NCI-H1436 treated with DMSO at 0.1 percent for 48 hours (cell line): ENCODE measurements at places on chromosomes 4 and X.

DNA sequence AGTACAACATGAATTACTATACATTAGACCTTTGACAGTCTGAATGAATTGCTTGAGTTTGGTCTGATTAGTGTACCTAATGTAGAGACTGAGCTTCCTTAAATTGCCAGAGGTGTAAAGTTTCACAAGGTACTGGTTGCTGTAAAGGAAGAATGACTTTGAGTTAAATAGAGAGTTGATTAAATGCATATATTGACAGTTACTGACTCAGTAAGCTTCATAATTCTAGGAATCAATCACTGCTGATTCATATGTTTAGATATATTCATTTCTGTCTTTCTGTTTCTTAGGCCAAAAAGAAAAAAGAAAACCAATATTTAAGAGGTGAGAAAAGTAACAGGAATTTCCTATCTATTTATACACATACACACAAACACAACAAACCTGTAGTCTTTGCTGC lies 16.2 kb upstream of the ART3 start:
- no peak for DNase-seq

- no peak for DNase-seq
These were observed 501.9 kb upstream of the ZFP42 start for GRCh38 chr4:187493661-187494060.

- no peak for DNase-seq
These were observed 25.3 kb upstream of the ARHGEF38 start for GRCh38 chr4:105527081-105527480.

DNA sequence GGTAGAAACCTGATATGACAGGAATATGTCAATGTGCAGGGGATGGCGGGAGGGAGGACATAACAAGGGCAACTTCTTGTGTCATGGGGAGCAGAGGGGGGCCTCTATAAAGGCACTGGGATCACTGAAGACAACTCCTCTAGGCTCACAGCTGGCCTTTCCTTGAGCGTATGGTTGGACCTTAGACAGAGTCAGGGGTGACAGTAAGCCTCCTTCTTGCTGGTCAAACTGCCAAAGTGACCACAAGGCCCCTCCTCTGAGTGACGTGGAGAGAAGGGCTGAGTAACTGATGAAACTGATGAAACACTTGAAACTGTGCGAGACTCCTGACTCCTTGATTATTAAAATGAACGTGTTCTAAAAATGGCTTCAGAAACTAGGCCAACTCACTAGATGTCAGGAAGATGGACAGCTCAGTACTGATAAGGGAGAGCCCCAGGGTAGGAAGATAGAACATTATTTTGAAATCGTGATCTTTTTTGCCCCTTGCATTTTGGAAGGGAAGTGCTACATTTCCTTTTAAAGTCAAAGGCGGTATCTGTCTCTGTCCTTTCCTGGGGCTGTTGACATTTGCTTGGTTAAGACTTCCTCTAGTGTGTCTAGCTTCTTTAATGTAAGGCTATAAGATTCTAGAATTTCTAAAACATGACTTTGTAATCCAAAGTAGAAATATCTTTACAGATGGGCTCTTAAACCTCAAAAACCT lies 1.6 kb downstream of the RAB33A start:
- DNase-seq, result no peak

GRCh38 chr4:128854433-128854832 lies 44.9 kb downstream of the JADE1 start:
- DNase-seq, result no peak

DNA sequence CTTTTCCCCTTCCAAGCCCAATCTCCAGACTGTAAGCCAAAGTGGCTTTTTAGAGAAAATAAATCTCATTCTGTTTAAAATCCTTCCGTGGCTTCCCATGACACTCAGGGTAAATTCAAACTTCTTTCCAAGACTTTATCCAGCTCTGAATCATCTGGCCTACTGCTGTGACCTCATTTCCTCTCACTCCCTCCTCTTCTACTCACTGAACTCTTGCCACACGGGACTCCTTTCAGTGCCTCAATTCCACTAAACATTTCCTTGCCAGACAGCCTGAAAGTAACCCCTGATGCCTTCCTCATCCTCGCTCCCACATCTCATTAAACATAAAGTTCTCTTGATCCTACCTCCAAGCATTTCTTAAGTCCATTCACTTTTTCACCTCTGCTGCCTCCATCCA lies 27.8 kb upstream of the RNF128 start:
- no peak for DNase-seq

DNA sequence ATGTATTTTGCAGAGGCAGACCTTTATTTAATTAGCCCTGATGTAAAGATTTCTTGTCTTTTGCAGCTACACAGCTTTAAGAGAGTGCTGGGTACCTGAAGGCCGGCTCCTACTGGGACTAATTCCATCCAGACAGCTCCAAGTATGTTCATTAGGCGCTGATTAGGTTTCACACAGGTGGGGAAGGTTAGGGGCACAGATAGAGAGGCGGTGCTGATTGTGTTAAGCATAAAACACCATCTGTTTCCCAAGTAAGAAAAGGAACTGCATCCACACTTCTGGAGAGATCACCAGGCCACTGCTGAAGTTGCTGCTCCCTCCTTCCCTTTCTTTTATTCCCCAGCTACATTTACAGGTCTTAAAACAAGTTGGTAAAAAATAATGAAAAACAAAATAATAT lies 349.5 kb downstream of the ZIC3 start:
- no peak for DNase-seq

- no peak for DNase-seq
These were observed 161.6 kb downstream of the CHIC2 start for GRCh38 chr4:53902786-53903185.

DNA sequence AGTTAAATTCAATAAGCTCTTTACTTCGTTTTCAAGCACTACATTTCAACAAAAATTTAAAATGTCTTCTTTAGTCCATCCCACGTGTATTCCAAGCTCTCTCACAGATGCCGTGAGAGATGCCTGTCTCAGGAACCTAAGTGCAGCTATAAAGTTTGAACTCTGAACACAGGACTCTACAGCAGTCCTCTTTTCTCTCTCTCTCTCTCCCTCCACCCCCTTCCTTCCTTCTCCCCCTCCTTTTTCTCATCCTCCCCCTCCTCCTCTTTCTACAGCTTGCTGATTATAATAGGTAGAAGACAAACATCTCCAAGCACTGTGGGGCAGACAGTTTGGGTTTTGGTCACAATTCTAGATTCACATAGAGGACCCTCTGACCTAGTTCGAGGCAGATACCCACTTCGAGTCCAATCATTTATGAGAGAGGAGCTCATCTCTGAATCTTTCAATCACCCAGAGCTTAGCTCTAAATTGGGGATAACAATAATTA lies 31.5 kb upstream of the DCLK2 start:
- DNase-seq, result no peak

- DNase-seq, result no peak
These were observed 197.3 kb downstream of the DMD start for GRCh38 chrX:33014086-33014485.

DNA sequence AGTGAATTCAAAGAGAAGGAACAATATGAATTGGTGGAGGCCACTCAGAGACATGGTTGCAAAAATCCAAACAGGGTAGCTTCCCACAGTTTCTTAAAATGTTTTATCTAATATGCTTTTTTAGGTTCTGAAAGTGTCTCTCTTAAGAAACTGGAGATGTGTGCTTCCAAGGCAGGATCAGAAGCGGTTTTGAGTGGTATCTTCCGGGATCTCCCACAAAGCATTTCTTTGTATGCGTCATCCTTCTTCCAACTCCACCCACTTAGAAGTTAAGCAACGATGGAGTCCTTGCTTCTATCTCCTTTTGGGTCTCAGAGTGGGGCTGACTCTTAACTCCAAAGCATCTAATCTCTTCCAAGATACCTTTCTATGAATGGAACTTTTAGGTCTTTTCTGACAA lies 196.7 kb downstream of the MID1 start:
- no peak for DNase-seq

- DNase-seq, result no peak
These were observed 47.7 kb upstream of the AFAP1 start for GRCh38 chr4:7987148-7987989.

DNA sequence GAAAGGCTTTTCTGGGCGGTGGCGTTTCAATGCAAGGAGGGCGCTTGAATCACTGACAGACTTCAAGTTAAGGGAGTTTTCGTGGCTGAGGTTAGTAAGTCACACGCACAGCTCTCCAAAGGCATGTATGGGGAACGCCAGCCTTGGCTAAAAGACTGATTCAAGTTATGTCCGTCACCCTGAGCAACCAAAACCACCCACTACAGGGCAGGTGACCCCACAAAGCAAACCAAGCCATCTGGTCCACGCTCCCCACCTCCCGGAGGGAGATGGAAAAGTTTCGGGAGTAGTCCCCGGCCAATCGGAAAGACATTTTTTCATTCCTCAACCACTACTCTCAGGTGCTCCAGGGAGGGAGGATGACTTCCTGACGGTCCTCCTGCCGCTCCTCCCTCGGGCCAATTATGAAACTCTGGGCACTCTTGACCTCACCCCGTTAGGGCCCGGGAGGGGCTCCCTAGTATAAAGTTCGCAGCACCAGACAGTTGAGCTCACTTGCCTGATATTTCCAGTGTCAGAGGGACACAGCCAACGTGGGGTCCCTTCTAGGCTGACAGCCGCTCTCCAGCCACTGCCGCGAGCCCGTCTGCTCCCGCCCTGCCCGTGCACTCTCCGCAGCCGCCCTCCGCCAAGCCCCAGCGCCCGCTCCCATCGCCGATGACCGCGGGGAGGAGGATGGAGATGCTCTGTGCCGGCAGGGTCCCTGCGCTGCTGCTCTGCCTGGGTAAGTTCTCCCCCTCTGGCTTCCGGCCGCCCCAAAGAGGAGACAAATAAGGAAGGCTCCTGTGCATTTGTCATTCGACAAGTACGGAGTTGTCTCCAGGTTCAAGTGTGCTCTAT lies at the start of gene EREG:
Gene EREG (plus strand): TSS at position 494 of the 840 bp plus-strand sequence. CDS start 164 bp downstream, at position 658.
- no peak for DNase-seq

- DNase-seq, result no peak
These were observed 29.8 kb downstream of the UGT2B7 start for GRCh38 chr4:69126024-69126423.

- no peak for DNase-seq
These were observed 28.1 kb downstream of the DDIT4L start for GRCh38 chr4:100162027-100162685.

DNA sequence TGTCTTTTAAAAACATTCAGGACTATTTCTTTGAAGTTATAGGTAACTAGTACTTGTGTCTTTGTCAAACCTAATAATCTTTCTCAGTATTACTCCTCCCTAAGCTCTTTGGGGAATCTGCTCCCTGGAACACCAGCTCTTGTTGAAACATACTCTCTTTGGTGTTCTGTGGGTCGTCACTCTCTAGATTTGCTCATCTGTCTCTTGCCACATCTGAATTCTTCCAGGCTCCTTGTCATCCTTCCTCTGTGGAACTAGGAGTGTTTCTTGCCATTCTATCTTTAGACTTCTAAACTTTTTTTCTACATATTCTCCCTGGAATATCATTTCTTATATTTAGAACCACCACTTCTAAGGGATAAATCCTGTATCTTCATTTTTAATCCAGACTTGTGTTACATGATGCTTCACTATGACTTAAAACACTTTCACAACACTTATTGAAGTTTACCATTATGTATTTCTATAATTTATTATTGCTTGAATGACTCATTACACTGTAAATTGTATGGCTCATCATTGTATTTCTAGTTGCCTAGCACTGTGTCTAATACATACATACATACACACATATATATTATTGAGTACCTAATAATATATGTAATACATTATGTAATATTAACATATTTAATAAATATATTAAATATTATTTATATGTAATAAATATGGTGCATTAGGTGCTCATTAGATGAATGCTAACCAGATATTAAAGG lies 186.1 kb downstream of the TMA16 start:
- DNase-seq, result no peak

DNA sequence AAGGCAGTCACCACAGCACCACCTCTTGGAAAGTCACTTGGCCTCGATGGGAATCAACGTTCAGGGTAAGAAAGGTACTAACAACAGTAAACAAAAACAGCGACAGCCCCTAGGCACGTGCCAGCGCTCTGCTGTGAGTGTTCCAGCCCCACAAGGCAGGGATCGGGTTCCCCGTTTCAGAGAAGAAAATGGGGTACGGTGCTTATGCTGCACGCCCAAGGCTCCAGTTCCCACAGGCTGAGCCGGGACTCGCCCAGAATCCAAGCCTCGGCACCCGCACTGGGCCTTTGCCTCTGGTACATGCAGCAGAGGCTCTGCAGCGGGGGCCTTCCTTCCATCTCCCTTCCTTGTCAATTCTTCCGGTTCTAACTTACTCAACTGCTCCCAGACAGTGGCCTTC lies 37.3 kb downstream of the WDR1 start:
- no peak for DNase-seq

DNA sequence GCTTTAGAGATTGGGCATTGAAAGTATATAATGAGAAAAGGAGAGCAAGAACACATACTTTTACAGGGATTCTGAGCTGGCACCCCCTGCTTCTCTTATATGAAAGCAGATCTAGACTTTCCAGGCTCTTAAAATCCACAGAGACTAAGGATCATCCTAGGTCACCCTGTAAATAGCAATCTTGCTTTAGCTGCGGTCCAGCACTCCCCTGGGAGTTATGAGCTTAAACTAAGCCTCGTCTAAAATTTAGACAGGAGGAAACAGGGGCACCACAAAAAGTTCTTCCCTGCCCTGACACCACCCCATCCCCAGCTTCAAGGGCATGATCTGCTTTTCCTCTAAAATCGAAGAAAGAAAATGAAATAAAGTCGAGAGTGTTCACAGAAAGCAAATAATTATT lies 143.3 kb upstream of the KCNIP4 start:
- DNase-seq, result no peak

DNA sequence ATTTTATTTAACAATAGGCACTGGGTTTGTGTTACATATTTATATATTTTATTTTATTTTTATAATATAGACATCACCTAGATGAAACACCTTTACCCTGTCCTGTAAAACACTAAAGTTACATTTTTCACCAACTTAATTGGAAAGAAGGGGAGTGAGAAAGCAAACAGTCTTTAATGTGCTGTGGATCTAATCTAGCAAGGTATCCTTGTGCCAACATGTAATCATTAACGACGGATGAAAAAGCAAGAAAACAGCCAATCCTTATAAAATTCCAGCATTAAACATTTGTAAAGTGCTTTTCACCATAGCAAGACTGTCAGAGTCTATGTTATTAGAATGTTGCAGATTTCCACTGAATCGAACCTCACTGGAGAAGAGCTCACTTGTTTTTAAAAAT lies 92.7 kb downstream of the HHIP start:
- no peak for DNase-seq

DNA sequence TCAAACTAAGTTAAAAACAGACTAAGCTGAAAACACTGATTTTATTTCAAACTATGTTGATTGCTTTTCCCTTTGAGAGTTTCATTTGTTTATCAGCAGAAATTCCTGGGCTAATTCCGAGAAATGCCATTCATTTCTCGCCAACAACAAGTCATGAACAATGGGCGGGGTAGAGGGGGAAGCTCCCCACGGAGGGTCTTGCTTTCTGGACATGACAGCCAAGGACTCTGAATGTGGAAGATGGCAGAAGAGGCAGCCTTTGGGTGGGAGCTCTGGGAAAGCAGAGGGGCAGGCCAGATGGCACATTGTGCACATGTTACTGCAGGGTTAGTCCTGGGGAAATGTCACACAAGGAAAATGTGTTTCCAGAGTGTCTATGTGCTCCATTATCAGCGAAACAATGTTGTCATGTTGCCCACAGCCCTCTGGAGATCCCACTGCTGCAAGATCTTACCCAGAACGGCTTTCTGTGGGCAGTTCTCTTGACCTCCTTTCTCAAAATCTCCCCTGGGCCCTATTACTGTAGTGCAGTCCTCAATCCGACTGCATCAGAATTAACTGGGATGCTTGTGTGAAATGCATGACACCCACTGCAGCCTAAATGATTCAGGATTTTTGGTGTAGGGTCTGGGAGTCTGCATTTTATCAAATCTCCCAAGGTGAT lies 45.0 kb downstream of the CHRDL1 start:
- no peak for DNase-seq
